Transverse colon (tissue), 4 donors: ENCODE measurements at places on chromosomes 16 and 17. TPM values are rescaled to one million over a fixed set of nuclear protein-coding genes. Genes with fewer than 3 reads are reported as not detected.

Gene TEX19
- total RNA-seq: not detected

Gene ADGRG3
- not detected for total RNA-seq

Gene ALDH3A1
- 15.3 TPM for total RNA-seq

Gene CPHXL2
- not detected for total RNA-seq

Gene CACNB1
- 10.1 TPM for total RNA-seq

Gene CCL5
- 10.2 TPM for total RNA-seq

Gene C1QTNF1
- total RNA-seq: 35.5 TPM

Gene GJC1
- 16.7 TPM for total RNA-seq

Gene GPR142
- total RNA-seq: not detected

Gene TMEM101
- 28.8 TPM for total RNA-seq

Gene ZG16
- 127 TPM for total RNA-seq

Gene TMC8
- 15.1 TPM for total RNA-seq
